ENCODE measurements at places on chromosomes 1 and 21. TPM values are rescaled to one million over a fixed set of nuclear protein-coding genes. Genes with fewer than 3 reads are reported as not detected.

DNA sequence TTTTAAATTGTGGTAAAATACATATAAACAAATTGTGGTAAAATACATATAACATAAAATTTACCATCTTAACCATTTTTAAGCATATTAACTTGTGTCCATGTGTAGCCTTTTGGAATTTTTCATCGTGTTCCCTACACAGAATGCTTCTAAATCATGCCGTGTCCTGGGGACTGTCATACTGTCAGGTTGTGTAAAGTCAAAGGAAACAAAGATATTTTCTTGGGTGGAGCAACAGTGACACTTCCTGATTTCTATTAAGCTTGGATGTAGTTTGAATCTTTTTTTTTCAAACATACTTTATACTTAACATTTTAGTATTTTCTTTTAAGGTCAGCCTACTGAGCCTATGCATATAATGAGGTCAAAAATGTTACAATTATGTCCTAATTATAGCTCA, 32.3 kb downstream of the DOP1B start:
- no peak for DNase-seq

- DNase-seq: no peak
Measured at GRCh38 chr21:24870633-24871032, 736.6 kb downstream of the MRPL39 start.

GRCh38 chr1:38670544-38671122, 188.9 kb downstream of the RRAGC start:
- no peak for DNase-seq

The KDF1 gene
- 23.2 TPM for total RNA-seq

DNA sequence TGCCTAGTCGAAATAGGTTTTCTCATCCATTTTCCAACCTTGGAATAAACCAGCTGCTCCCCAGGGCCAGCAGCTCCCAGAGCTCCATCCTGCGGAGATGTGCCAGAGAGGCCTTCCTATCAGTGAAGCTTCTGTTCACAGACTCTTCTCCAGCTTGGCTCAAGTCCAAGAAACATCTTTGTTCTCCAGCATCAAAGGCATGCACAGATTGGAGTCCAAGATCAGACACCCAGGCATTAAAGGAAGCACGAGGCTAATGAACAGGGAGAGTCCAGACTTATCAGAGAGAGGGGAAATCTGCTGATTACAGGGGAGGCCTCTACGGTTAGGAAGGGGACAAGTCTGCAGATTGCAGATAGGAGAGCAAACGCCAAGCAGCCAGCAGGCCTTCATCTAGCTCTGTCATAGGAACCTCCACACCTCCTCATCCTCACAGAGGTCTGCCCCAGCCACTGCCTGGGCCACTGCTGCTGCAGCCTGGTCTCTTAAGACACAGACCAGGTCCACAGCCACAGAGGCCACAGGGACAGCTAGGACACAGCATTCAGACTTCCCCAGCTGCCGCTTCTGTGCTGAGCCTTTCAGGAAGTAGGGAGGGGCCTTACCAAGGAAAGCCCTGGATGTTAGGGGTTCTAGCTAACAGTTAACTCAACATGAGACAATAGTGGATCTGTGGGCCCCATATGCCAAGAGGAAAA, 3.4 kb downstream of the PRR9 start:
- no peak for DNase-seq

The MFSD2A gene
- total RNA-seq: 15.6 TPM

The ANGPTL3 gene
- total RNA-seq: 0.12 TPM

- DNase-seq: no peak
Measured at GRCh38 chr1:235407419-235407818, 40.2 kb downstream of the TBCE start.

- DNase-seq: no peak
Measured at GRCh38 chr1:27577504-27578188, 26.3 kb downstream of the AHDC1 start.

- no peak for DNase-seq
Measured at GRCh38 chr1:166350490-166350889, 183.7 kb upstream of the FAM78B start.

The TMCC2 gene
- 0.88 TPM for total RNA-seq
